Stimulated activated CD8-positive, alpha-beta memory T cell treated with anti-CD3 and anti-CD28 coated beads, Interleukin-7, amount 100 ng/mL, for 1 hour (primary cell): ENCODE measurements at places on chromosomes 1 and 21.
A peak's percentile ranks its signal among the peaks of the same experiment; 100 is the strongest.

DNA sequence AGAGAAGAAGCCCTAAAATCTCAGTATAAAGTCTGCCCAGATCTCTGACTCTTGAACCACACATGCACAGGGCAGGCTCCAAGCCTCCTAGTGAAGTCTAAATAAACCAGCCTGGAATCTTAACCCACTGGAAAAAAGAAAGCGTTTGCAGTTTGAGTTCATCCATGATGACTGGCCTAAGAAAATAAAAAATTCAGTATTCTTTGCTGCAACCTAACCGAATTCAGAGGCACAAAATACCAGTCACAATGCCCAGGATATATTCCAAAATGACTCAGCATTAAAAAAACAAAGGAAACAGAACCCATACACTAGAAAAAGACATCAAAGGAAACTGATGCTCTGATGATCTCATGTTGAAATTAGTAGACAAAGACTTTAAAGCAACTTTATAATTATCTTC, 269.2 kb downstream of the SDCCAG8 start:
- no peak for DNase-seq

- DNase-seq: no peak
Observed at GRCh38 chr1:7863756-7864328, 11.0 kb upstream of the UTS2 start.

GRCh38 chr21:45640888-45641479, 2.5 kb upstream of the PCBP3 start:
- no peak for DNase-seq

DNA sequence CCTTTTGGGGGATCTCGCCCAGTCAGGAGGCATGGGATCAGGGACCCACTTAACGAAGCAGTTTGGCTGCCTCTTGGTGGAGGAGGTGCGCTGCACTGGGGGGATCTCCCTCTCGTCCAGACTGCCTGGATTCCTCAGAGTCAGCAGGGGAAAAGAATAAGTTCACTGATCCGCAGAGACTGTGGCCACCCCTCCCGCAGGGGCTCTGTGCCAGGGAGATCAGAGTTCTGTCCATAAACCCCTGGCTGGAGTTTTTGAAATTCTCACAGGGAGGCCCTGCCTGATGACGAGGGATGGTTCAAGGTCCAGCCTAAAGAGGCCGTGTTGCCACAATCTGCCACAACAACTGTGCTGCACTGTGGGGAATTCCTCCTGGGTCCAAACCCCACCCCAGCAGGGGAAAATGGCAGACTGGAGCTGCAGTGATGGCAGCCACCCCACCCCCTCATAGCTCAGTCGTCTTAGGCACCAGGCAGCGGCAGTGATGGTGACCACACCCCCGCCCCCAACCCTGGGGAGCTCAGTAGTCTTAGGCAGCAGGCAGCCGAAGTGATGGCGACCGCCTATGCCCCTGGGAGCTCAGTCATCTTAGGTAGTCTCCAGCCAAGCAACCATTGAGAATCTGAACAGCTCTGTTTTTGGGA, 273.8 kb upstream of the USP25 start:
- DNase-seq: no peak

- no peak for DNase-seq
Observed at GRCh38 chr1:212680680-212681389, 18.8 kb downstream of the BATF3 start.

GRCh38 chr1:30061292-30062220, 661.8 kb downstream of the MATN1 start:
- DNase-seq: no peak

GRCh38 chr21:24514081-24514733, 1093.1 kb downstream of the MRPL39 start:
- no peak for DNase-seq

- no peak for DNase-seq
Observed at GRCh38 chr1:165915480-165915879, 88.1 kb downstream of the UCK2 start.

GRCh38 chr1:23878668-23879067, 10.6 kb upstream of the FUCA1 start:
- no peak for DNase-seq

DNA sequence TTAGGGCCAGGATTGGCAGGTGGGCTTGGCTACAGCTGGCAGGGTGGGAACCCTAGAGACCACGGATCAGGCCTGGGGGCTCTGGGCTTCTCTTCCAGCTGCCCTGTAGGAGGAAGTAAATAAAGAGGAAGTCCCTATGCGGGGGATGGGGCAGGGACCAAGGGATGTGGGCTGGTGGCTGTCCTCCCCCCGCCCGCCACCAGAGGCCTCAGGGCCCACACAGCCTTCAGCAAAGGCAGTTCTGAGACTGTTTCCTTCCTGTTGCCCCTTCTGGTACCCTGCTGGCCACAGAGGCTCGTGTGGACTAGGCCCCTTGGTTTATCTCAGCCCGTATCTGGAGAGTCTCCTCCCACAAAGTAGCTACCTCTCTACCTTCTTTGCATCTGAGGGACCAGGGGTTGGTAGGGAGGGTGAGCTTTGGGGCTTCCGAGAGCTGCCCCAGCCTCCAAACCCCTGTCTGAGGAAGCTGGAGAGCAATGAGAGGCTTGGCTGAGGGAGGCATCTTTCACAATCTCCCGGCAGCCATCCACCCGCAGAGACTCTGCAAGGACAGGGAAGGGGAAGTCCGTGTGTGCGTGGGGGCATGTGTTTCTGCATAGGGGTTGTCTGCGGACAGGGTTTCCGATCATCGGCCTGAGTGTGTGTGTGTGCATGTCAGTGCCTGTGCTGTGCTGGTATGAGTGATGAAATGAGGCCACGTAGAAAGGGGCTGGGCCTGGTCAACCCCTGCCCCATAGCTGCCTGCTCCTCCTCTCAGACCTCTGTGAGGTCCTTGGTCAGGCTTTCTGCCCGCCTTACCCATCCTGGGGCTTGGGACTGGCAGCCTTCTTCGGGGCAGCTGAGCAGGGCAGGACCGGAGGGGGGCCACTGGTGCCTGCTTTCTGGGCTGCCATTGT, 12.5 kb downstream of the RPS6KA1 start:
- peak; percentile 36 for DNase-seq

DNA sequence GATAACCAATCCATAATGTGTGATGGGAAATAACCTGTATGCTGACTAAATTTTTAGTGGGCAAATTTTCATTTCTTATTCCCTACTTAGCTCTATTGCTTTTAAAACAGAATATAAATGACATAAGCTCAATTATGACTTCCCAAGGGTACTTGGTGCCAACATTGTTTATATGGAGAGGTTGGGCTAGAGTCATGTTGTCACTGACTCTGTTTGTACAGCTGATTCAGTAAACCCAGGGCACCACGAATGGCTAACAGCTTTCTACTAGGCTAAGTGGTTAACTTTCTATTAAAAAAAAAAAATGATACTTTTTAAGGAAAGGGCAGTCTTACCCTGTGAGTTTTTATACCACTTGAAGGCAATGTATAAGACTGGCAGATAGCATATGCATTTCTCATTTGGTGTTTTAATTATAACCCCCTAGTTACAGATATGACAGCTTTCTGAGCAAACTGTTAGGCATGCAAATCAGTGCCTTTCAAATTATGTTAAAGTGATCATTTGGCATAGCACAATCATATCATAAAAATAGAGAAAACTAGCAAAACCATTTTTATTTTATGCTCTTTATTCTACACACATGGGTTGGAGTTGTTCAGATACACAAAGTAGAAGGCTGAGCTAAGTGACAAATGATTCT, 147.1 kb downstream of the DNM3 start:
- DNase-seq: no peak

DNA sequence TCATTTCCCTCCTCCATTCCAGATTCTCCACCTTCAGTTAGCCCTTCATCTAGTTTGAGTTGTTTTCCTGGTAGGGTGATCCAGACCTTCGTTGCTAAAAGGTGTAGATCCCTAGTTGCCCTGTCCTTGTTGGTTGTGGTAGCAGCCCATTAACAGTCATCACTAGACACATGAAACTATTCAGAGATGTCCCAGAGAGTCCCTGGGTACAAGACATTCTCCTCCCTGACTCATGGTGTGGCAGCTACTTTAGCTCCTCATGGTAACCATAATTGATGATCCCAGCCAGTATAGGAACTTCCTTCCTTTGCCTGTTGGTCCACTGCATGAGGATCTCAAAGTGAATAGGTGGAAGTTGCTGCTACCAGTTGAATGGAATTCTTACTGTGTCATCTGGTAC, 6.0 kb upstream of the SH2D2A start:
- no peak for DNase-seq

GRCh38 chr21:35147439-35147838, 98.3 kb upstream of the RUNX1 start:
- DNase-seq: no peak

DNA sequence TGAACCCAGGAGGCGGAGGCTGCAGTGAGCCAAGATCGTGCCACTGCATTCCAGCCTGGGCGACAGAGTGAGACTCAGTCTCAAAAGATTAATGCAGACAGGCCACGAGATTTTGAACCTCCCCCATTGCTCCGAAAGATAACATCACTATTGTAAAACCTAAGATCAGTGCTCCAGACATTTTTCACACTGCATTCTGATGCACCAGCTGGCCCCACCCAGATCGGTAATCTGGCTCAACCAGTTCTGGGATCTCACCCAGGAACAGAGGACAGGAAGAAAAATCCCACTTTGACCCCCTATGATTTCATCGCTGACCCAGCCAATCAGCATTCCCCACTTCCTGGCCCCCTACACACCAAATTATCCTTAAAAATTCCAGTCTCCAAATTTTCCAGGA, 10.7 kb upstream of the CSRP1 start:
- no peak for DNase-seq

DNA sequence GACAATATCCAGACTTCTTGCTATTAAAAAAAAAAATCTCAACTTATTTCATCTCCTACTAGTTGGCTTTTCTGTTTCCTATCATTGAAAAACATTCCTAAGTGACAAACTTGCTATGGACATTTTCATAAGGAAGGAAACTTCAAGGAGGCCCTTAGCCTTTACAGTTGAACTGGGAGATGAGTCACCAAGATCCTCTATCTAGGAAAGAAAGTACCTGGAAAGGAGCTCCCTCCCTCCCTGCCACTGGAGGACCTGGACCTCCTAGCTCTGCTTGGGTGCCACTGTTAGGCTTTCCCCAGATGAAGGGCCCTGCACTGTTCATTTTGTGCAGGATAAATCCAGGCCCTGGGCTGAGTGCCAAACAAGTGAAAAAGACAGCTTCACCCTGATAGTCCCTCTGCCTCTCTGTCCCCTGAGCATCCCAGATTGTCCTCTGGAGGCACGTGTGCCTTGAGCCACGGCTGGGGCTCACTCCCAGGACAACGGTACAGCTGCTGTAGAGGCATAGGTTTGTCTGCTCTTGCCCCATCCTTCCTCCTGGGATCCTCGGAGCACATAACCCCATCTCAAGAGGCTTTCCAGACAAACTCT, 40.2 kb upstream of the SOX13 start:
- DNase-seq: no peak

GRCh38 chr1:230867101-230867902, 1.0 kb downstream of the C1orf198 start:
- DNase-seq: no peak

DNA sequence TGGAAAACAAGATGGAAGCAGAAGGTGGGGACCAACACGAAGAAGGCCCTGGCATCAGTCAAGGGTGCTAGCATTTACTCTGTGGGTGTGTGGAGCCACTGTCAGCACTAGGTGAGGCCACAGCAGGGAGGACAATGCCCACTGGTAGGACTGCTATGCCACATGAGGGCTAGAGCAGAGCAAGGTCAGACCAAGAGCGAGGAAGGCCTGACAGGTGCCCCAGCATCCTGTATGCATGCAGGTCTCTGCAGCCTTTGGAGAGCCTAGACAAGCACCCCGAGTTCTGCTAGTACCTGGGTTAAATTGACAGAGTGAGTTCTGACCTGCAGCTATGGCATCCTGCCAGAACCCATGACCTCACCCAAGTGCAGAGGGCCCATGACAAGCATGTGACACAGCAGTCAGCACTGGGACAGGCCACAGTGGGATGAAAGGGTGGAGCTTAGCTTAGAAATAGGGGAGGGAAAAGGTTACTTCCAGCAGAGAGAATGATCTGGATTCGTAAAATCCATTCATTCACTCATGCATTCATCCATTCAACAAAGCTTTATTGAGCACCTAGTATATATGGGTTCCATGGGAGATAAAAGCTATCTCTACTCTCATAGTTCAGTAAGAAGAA, 9.0 kb upstream of the CSF1 start:
- no peak for DNase-seq

DNA sequence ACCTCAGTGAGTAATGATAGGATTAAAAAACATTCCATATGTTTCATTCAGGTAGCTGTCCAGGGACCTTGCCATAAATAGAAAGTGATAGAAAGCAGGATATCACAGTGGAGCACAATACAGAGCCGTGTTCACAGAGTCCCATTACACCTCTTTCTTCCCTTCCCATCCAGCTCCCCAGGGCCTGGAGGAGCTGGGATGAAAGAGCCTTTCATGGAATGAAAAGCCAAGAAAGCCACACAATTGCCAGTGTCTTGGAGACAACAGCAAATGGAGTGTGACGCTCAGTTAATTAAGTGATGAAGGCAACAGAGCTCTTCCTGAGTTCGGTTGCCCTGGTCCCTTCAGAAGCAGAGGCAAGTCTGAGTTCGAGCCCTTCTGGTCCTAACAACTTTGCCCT, 387.3 kb upstream of the PLXNA2 start:
- no peak for DNase-seq

GRCh38 chr1:46527474-46528296, 23.8 kb downstream of the KNCN start:
- DNase-seq: peak; percentile 45

DNA sequence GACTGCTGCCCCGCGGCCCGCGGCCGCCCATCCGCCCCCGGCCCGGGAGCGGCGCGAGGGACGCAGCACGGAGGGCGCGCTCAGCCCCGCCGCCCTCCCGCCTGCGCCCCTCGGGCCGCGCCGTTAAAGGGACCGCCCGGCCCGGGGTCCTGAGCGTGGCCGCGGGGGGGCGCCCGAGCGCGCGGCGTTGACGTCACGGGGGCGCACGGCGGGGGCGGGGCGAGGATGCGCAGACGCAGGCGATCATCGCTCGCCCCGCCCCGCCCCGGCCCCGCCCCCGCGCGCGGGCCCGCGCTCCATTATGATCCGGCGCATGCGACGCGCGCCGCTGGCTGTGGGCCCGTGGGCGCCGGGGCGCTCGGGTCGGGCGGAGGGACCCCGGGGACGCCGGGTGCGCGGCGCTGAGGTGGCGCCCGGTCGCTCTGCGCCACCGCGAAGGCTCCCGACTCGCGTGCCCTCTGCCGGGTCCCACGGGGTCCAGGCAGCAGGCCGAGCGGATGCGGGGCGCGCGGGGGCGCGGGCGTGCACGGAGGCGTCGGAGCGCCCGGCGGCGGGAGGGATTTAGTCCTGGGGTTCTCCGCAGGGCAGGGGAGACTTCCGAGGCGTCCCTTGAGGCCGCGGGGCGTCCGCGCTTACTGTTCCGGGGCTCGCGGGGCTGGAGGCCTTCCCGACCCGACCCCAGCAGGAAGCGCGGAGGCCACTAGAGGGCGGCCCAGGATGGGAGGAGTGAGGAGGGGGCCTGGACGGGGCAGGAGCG, at the start of gene DVL1:
Gene DVL1 (minus strand): TSS at position 163 of the 757 bp plus-strand sequence. CDS start 353 bp downstream, outside the sequence.
- DNase-seq: peak; percentile 45

DNA sequence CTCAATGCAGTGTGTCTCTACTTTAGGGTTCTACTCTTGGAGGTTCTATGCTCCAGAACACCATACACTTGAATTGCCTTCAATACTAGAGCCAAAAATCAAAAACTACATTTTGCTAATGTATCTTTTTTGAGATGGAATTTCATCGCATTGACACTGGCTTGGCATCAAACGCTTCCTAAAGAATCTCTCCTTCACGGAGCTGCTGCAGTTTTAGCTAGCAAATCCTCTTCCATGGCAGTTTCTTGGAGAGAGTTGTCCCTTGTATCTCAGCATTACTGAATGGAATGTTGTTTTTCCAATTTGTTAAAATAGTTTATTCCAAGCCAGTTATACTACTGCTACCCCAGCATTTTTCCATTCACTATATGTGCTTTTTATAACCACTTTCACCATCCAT, 17.7 kb downstream of the SDCCAG8 start:
- DNase-seq: no peak
